ENCODE measurements at places on chromosomes 4 and X. TPM values are rescaled to one million over a fixed set of nuclear protein-coding genes. Genes with fewer than 3 reads are reported as not detected.

- DNase-seq, result no peak
Measured at GRCh38 chr4:17667253-17667652, 52.8 kb downstream of the MED28 start.

DNA sequence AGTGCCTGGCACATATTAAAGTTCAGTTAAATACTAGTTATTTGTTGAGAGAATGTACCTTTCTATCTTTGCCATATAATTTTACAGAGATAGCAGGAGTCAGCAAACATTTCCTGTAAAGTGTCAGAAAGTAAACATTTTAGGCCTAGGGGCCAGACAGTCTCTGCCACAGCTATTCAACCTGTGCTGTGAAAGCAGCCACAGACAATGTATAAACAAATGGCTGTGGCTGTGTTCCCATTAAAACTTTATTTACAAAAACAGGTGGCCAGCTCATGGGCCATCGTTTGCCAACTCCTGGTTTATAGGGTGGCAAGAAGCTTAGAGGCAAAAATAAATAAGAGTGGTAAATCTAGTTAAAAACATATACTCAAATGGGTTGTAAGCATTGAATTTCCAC lies 34.0 kb upstream of the BRS3 start:
- DNase-seq, result no peak

- DNase-seq, result peak; percentile 10
Measured at GRCh38 chr4:123893011-123893981, 496.7 kb downstream of the SPRY1 start.

GRCh38 chrX:130984782-130985181 lies 73.4 kb upstream of the ARHGAP36 start:
- DNase-seq, result no peak

DNA sequence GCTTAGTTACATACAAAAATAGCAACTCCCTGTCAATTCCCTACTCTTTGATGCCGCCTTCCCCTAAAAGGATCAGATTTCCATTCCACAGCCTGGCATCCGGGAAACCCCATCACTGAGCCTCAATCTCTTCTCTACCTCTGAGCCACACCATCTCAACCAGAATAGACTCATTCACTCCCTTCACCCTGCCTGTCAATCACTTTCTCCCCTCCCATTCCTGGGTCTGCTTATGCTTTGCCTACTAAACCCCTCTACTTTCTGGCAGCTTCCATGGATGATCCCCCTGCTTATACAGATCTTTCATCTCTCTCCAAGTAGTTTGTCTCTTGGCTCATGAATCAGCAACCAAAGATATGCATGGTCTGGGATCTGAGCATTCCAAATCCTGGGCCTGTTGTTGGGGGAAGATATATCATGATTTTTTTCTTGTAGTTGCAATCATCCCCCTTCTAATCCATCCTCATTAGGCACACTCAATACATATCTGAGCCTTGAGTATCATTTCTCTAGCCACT lies 2.6 kb downstream of the AMER1 start:
- no peak for DNase-seq

ERVMER34-1 gene
- total RNA-seq, result 3.2 TPM

PLP1 gene
- not detected for total RNA-seq

CENPI gene
- total RNA-seq, result 1.6 TPM

SLC26A1 gene
- under 0.01 TPM for total RNA-seq

Measured in bronchial epithelial cell (primary cell).